Esophagus squamous epithelium (tissue), 5 donors: ENCODE measurements at places on chromosomes 4 and X.

GRCh38 chr4:234178-234577 is 71.1 kb downstream of the ZNF732 start:
- no peak for DNase-seq

DNA sequence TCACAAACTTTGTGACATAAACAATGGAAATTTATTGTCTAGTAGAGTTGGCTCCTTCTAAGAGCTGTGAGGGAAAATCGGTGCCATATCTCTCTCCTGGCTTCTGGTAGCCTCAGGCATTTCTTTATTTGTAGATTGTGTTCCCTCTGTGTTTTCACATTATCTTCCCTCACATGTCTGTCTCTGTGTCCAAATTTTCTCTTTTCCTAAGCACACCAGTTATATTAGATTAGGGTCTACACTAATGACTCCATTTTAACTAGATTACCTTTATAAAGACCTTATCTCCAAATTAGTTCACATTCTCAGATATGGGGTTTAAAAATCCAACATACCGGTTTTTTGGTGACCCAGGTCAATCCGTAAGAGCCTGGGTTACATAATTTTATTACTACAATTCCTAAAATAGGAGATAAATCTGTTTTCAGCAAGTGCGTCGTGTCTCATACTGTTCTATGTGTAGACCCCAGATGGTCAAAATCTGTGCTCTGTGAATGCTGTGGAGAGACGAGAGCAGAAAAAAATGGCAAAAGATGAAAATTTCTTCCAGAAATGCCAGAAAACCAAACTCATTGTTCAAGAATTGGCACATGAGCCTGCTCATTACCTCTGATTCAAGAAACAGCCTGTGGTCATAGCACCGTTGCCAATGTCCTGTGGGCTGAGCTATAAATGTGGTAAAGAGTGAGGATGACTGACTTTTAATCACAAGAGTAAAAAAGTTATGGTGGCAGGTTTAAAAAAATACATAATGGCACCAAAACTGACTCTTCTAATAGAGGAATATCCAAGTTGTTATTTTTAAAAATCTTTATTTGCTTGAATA is 574.7 kb downstream of the PCDH7 start:
- no peak for DNase-seq

- DNase-seq = no peak
Observed at GRCh38 chr4:167943872-167944505, 148.3 kb upstream of the ANXA10 start.

- DNase-seq = no peak
Observed at GRCh38 chr4:162787120-162787519, 379.6 kb downstream of the NAF1 start.

- DNase-seq = no peak
Observed at GRCh38 chr4:19437008-19437407, 814.7 kb upstream of the SLIT2 start.

DNA sequence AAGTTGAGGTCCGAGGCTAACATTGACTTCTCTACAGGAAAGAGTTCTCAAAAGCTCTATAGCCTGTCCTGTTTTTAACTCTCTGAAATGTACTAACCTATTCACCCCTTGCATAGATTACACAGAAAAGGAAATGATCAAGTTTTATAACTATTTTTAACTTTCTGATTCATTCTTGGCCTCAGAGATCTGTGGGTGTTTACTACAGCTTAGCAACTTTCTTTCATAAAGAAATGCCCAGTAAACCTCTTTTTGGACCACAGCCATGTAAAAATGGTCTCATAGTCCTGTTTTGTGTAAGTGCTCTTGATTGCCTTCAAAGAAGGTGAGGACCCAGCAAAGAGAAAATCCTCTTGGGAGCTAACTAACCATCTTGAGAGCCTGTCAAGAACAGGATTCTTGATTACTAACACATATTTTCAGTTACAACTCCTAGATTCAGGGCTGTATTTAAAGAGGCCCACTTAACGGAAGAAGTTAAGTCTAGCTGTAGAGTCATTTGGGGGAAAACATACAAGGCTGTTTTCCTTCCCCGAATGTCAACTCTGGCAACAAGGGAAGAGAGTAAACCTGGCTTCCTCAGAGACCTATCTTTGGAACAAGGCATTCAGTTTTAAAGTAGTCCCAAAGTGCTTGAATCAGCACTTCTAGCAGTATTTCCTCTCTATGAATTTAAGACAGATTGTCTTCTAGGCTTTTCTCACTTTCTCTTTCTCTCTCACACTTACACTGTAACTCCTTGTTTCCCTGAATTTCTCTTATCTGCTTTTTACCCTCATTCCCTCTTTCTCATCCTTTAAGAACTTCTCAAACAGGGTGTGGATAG is 78.2 kb downstream of the IL21 start:
- DNase-seq = no peak

DNA sequence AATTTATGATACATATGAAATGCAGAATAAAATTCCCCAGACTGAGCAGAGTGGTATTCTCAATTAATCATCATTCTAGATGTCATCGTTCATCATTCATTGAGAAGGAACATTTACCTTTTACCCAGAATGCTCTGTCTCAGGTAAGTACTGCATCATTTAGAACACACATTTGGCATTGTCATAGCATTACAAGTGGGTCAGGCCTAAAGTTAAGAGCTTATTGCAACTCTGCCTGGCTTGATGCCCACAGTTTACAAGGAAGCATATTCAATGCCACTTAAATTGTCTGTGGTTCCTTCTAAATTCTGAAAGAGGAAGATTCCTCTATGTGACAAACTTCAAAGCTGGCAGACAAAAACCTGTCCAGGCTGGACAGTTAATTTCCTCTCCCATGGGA is 87.3 kb downstream of the CAMK2D start:
- no peak for DNase-seq

DNA sequence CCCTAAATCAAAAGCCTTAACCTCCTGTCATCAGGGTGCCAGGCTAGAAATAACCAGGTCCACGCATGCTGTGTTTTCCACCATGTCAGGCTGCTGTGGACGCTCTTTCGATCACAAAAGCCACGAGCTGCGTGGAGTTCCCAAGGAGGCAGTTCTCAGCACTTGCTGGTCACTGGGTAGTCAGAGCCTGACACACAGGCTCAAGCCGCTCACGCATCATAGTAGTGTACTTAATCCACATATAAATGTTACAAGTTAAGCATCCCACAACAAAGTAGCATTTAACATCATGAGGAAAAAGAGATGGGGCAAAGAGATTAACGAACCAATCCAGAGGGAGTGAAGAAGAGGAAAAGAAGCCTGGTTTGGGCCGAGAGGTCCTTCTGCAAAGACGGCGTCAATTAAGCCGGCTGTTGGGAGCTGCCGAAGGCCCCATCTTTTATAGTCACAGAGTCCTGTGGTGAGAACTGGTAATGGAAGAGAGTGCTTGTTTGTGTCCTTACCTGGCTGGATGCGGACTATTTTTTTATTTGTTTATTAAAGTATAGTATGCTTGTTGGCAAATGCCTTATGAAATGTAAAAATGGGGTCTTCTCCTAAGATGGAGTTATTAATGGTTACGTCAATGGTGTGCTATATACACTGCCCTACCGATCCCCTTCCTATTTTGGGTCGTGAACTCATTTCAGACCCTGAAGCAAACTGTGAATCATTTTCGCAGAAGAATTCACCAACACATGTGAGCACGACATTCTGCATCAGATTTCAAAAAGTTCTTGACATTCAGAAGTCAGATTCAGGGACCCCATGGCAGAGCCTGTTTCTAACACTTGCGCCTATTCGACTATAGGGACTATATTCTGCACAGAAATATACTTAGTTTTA is 675 bp downstream of the PRIMPOL start:
- no peak for DNase-seq

DNA sequence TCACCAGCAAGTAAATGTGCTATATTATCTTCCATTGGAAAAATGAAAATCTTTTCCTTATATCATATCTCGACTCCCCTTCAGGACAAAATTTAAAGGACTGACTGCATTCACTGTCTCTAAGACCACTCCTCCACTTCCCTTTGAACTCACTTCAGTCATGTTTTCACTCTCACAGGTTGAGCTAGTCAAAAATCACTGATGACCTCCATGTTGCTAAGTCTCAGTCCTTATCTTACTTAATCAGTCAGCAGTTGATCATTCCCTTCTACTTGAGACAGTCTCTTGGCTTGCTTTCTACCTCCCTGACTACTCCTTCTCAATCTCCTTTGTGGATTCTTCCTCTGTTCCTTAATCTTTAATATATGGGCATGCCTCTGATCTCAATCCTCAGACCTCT is 117.0 kb upstream of the LSM6 start:
- DNase-seq = no peak

- no peak for DNase-seq
Observed at GRCh38 chr4:126794363-126794762, 838.4 kb upstream of the INTU start.

DNA sequence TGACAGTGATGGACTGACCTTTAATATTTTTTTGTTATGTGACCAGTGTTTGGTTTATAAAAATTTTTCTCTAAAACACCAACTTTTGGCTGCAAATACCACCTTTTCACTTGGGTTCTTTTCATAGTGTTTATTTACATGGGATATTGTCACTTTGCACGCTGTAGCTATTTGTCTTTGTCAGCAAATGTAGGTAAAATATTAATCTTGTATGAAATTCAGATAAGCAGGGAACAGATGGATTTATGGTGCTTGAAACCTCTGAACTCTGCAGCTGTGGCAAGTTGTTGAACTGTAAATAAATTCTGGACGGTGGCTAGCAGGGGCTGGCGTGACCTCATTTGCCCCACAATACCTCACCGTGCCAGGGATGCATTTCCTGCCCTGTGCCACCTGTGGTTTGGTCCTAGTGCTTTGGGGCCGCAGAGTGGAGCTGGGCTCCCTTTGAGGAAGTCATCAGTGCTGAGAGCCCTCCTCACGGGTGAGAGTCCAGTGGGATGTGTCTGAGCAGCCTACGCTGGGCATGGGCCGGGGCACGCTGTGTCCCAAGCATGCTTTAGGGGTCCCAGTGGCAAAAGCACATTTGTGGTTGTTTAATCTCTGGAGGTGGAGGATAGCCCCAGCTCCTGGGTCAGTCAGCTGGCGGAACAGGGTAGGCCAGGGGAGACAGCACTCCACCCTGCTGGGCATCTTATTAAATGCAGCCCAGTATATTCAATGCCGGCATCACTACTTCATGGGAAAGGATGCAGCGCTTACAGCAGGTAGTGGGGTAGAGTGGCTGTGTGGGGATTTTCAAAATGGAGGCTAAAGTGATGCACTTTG is 108.6 kb downstream of the TBL1X start:
- DNase-seq = no peak

- no peak for DNase-seq
Observed at GRCh38 chr4:107391630-107392028, 328.4 kb downstream of the PAPSS1 start.

- DNase-seq = no peak
Observed at GRCh38 chrX:140292961-140293360, 211.9 kb downstream of the SOX3 start.

- no peak for DNase-seq
Observed at GRCh38 chrX:53412446-53412845, 10.0 kb downstream of the SMC1A start.

GRCh38 chrX:41293269-41293668 is 40.7 kb upstream of the DDX3X start:
- no peak for DNase-seq

GRCh38 chr4:17329046-17329445 is 182.8 kb downstream of the QDPR start:
- no peak for DNase-seq

DNA sequence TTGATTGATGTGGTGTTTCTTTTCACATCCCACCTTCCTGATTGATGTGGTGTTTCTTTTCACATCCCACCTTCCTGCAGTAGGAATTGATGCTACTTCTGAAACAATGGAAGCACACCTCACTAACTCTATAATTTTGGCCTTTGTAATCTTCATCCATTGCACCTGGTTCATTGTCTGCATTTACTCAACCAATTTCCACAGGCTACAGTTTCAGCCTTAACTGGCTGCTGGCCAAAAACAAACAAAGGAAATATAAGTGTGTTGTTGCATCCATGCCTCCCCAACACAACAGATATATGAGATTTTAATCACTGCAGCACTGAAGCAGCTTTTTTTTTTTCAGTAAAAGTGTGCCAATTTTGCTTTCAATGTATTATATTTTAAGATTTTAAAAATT is 867.6 kb upstream of the PCDH7 start:
- DNase-seq = no peak

DNA sequence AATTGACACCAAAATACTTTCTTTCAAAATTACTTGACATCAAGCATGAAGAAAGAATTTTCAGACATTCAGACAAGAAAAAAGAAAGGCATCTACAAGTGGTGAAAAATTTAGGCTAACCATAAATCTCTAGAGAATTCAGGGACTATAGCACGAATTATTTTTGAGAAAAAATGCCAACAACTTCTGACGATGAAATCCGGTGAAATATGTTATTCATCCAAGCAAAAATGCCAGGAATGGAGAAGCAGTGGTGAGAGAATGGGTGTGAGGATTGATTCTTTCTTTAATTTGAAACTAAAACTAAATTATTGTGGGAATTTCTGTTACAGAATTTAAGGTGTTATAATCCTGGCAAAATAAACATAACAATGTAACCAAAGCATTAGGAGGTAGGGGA is 69.4 kb upstream of the SORBS2 start:
- DNase-seq = no peak

- no peak for DNase-seq
Observed at GRCh38 chr4:12186526-12186925, 757.8 kb upstream of the HS3ST1 start.

DNA sequence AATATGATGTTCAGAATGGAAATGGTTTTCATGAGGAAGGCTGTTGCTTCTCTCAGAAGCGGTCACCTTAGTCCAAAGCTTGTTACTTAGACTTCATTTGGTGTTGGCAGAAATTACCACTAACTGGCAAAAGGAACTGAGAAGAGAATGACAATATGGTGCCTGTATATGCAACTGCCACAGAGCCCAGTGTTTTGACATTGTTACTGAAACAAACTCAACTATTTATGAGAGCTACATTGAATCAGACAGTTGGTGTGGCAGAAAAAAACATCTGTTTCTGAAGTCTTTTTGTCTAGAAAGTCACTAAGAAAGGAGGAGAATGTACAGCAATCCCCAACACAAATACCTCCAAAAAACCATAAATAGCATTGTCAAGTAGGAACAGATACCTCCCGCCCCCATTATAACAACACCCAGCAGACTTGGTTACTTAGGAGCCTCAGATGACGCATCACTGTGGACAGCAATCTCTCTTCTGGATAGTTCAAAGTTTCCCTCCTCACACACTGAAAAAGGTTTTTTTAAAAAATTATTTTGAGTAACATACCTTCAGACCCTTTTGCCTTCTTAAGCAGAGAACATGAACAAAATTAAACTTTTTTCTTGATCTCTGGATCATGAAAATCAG is 92.2 kb downstream of the MAML3 start:
- DNase-seq = no peak

GRCh38 chrX:54495814-54496516 is at the start of gene FGD1:
Gene FGD1, minus strand, starts transcription at chrX:54496234. Its CDS starts 802 bp downstream, at chrX:54495432.
- DNase-seq = no peak

- no peak for DNase-seq
Observed at GRCh38 chrX:14389682-14390081, 139.7 kb upstream of the GLRA2 start.
